Lung (tissue), 17 donors: ENCODE measurements at places on chromosomes 1 and 21. TPM values are rescaled to one million over a fixed set of nuclear protein-coding genes. Genes with fewer than 3 reads are reported as not detected.

Gene TAS1R1
- 0.51 TPM for total RNA-seq

- H3K27me3 ChIP-seq: no peaks in the 10 kb centered on the region
- H3K36me3 ChIP-seq: no peaks in the 10 kb centered on the region
Observed at GRCh38 chr1:43639976-43640794, 9.8 kb upstream of the KDM4A start.

GRCh38 chr1:53080769-53081168, 18.8 kb downstream of the PODN start:
- peaks cover 17% of the 10 kb centered on the region for H3K4me1 ChIP-seq
- no peaks in the 10 kb centered on the region for H3K27me3 ChIP-seq
- H3K36me3 ChIP-seq: no peaks in the 10 kb centered on the region
- no peak for DNase-seq
- no peak overlapping the region for H3K27ac ChIP-seq

- no peaks in the 10 kb centered on the region for H3K27me3 ChIP-seq
- no peaks in the 10 kb centered on the region for H3K36me3 ChIP-seq
- DNase-seq: no peak
- H3K4me3 ChIP-seq: no peak overlapping the region
- no peak overlapping the region for H3K27ac ChIP-seq
Observed at GRCh38 chr1:66652556-66652955, 99.7 kb upstream of the DYNLT5 start.

DNA sequence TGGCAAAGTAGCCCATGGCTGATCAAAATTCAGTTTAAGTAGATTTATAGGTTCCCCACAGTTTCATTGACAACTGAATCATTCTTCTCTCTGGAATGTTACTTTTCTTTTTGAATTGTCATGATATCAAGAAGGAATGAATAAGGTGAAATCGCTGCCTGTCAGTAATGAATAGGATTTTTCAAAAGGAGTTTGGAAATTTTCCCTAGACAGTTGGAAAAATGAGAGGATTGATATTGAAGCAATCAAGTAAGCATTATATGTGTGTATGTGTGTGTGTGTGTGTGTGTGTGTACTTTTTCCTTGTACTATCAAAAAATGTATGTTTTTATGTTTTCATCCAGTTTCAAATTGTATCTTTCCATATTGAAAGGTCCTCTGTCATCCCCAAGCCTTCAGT, 479.5 kb downstream of the MRPL39 start:
- H3K27me3 ChIP-seq: no peaks in the 10 kb centered on the region
- no peak for DNase-seq
- H3K4me1 ChIP-seq: no peaks in the 10 kb centered on the region
